ENCODE measurements at places on chromosomes 2 and 18.

DNA sequence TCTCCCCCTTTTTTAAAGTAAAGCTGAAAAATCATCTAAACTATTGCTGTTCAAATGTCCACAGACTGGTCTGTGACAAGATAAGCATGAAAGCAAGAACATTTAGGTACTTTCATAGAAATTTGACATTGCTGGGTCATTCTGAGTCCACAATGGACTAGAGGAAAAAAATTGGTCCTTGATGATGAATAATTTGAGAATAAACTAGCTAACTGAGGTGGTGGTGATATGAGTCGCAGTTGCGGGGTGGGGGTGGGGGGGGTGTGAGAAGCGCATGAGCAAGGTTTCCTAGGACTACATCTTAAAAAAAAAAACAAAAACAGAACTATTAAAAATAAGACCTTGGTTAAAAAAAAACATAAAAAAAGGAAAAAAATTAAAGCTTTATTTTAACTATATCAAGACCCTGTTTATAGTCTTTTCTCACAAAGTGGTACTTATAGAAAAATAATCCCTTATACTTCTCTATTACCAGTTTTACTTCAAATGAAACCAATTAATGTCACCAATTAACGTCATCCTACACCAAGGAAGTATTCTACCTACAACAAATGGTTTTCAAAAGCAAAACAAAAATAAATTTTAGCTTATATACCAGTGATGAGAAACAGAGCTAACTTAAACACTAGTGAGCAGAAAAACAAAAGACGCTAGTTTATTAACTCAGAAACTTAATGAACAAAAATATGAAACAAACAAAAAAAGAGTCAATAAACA is 88.1 kb downstream of the ASXL2 start:
- DNase-seq = no peak

DNA sequence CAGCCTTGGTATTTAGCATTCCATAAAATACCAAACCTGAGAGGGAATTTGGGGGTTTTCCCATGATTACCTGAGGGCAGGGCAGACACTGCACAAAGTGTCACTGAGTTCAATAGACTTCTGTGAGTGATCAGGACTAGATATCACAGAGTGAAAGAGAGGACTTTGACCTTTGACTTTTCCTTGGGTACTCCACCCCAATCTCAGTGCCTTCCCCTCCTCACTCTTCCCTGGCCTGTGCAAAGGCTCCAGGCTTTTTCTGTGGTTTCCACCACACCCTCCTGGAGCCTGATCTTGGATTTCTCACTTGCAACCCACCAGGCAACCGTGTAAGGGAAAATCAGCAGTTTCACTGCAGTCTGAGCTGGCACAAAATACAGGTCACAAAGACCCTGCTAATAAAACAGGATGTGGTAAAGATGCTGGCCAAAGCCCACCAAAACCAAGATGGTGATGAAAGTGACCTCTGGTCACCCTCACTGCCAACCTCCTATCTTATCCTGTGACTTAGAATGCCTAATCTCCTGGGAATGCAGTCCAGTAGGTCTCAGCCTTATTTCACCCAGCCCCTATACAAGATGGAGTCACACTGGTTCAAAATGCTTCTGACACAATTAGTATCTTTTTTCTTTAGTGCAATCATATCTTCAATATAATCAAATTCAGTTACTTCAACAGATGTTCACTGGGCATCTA is 64.0 kb downstream of the BOD1L2 start:
- no peak for DNase-seq

GRCh38 chr2:134621939-134622705 is 96.7 kb downstream of the TMEM163 start:
- DNase-seq = no peak

DNA sequence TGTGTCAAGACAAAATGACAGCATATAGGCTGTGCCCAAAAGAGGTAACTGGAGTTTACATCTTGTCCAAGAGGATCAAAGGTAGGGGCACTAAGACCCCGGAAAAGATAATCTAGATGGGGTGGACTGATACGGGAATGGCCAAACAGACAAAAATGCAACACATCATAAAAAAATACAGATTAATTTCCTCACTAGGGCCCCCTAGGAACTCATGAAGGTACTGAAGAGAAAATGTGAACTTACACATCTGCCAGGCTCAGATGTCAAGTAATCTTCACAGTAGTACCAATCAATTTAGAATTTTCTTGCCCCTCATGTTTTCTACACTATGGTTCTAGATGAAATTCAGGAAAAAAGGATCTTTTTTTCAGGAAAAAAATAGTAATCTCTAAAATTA is 115.6 kb upstream of the REG3A start:
- no peak for DNase-seq

GRCh38 chr2:106724301-106724794 is 161.6 kb downstream of the ST6GAL2 start:
- no peak for DNase-seq

DNA sequence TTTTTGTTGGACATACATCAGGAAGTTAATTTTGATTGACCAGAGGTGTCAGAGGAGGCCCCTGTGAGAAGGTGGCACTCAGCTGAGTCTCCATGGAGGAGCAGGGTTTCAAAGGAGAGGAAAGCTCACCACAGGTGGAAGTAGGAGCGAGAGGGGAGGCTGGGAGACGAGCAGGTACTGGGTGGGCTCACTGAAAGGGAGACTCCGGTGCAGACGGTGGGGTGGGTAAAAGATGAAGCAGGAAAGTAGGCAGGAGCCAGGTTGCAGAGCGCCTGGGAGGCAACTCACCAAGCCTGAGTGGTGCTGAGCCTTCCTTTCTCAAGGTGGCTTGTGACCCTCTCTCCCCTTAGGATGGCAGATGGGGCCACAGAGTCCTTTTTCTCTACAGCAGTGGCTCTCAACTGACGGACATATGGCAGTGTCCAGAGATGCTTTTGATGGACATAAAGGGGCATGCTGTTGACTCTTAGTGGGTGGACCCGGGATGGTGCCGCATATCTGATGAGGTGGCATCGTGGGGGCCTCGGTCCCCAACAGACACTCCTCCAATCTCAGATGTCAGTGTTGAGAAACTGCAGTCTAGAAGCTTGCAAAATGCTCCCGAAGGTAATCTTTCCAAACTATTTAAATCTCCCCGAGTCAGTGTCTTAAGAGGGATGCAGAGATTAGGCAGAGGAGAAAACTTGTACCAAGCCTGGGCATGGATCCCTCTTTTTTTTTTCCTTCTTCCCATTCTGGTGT is 64.0 kb downstream of the LPIN1 start:
- no peak for DNase-seq

DNA sequence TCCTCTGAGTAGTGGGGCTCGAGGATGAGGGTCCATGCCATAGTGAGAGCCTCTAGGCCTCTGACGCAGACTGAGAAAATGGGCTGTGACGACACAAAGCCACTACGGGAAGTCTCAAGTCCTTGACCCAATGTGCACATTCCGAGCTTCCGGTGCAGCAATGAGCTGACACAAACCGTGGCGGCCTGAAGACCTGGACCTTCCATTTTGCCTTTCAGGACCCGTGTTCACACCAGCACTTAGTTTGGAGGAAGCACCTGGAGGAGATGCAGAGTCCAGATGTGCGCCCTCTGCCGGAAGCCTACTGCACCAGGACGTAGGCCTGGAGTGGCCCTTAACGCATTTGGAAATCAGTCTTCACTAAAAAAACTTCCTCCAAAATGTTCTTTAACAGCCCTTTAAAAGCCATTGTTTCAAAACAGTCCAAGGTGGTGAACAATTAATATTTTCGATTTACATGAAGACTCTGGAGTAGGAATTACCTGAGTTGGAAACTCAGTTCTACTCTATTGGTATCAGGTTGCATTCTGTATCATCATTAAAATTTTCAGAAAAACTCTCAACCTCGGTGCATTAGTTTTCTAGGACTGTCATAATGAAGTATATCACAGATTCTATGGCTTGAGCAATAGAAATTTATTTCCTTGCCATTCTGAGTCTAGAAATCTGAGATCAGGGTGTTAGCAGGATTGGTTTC is 33.9 kb downstream of the BMP10 start:
- peak; percentile 45 for DNase-seq

DNA sequence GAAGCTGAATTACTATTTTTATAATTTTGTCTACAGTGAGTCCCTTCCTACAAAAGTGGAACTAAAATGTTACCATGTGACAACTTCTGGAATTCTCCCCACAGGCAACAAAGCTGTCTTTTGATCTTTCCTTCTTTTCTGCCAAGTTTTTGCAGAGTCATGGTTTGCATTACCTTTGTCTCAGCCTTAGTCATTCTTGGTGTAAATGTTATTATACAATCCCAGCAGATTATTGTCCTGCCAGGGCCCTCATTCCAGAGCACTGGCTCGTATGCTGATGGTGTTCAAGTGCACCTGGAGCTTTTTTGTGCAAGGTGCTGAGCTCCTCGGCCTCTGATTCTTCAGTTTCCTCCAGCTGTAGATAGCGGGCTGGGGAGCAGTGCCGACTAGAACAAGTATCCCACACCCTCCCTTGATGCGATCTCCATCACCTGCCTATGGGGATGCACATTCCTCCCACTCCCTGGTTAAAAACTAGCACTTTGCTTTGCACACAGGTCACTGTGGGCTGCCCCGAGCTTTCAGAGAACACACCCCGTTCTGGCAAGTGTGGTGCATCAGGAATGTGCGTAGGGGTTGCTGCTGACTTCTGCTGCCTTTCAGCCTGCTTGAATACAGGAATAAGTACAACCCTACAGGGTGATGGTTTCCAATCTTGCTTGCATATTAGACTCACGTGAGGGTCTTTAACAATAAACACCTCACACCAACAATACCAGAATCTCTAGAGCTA is 263.6 kb downstream of the RNF144A start:
- DNase-seq = no peak

- no peak for DNase-seq
Observed at GRCh38 chr2:39304729-39305128, 61.0 kb upstream of the CDKL4 start.

- no peak for DNase-seq
Observed at GRCh38 chr18:48229552-48229981, 179.6 kb downstream of the ZBTB7C start.

DNA sequence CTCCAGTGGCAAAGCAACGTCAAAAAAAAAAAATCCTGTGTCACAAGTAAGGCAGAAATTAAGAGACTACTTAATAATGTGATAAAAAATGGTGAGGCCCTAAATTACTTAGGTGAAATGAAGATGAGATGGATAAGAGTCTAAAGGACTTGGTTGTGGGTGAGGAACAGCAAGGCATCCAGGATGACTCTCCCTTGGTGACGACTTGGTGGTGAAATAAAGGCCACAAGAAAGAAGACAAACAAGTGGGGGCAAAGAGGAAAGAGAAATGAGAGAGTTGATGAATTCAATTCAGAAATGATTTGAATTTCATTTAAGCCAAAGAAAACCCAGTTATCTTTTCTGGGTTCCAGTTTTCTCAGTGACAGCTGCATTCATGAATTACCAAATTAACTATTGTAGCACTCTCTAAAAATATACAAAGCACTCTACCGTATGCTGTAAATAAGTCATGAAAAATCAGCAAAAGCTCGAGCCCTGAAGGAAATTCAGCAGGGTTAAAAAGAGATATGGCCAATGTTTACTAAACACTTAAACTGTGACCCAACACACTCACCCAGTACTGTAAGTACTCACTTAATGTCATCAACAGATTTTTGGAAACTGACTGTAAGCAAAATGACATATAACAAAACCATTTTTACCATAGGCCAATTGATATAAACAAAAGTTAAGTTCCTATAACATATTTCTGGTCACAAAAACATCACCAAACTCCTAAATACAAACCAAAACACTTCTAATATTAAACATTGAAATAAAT is 1.4 kb downstream of the METTL8 start:
- DNase-seq = no peak

DNA sequence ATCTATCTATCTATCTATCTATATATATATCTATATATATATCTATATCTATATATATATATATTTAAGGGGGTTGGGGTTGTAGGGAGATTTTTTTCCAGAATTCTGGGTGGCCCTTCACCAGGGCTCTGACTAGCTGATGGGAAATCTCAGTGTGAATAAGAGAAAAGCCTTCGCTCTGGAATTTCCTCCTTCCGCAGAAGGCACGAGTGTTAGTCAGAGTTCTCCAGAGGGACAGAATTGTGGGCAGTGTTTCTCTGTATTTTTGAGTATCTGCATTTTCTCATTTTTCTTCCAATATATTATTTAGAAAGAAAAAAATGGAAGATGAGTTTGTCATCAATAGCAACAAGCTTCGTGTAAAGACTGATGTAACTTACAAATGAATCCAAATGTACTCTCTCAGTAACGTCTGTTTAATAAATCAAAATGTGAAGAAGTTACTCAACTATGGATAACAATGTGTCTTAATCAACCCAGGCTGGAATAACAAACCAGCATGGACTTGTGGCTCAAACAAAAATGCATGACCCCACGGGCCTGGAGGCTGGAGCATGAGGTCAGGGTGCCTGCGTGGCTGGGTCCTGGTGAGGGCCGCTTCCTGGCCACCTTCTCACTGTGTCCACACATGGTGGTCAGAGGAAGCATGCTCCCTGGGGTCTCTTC is 10.6 kb upstream of the SNTG2 start:
- no peak for DNase-seq

DNA sequence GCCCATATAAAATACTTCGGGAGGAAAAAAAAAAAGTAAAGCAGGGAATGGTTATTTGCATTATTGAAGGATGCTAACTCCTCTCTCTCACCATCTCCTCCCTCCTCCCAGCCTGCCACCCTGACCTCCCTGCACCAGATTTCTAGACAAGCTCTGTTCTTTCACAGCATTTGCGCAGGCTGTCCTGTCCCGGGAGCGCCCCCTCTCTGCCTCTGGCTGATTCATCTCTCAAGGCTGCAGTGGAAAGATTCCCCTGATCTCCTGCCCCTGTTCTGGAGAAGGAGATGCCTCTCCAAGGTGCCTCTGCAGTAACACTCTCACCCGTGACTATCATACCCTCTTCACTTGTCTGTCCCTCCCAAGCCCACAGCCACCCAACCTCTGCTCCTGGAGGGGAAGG is 38.5 kb downstream of the COL4A4 start:
- DNase-seq = no peak

GRCh38 chr2:129673234-129673633 is 306.2 kb upstream of the RAB6C start:
- DNase-seq = no peak

- DNase-seq = no peak
Observed at GRCh38 chr2:240614391-240614790, 10.9 kb upstream of the GPR35 start.

GRCh38 chr18:13640266-13640860 is 86.0 kb downstream of the FAM210A start:
- no peak for DNase-seq

DNA sequence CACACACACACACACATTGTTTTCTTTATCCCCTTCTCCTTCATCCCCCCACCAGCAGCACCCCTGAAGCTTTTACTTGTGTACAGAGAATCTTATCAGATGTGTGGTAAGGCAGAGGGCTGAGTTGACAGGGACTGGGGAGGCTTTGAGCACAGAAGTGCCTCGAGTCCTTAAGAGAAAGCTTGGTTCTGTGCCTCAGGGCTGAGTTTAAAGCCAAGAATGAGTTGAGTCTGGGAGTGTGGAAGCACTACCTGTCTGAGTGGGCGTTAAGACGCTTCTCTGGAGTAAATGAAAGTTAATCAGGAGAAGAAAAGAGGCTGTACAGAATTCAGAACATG is 2.7 kb downstream of the ID2 start:
- DNase-seq = no peak

DNA sequence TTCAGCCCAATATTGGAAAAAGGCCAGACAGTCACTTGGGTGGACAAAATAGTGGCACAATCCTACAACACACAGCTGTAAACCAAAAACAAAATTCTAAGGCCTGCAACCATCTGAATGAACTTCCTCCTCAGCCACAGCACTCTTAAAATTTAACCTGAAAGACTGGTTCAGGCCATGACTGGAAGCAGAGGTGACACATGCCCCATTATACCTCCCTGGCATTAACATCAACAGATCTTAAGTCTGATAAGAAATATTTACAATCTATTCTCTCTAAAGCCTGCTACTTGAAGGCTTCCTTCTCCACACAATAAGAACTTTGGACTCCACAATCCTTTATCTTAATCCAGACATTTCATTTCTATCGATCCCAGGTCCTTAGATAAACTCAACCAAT is 192.4 kb upstream of the LRP1B start:
- no peak for DNase-seq

All from activated CD8-positive, alpha-beta memory T cell treated with anti-CD3 and anti-CD28 coated beads for 1 hour (primary cell).